ENCODE measurements at places on chromosomes 5 and 9.

- DNase-seq: peak; percentile 35
Measured at GRCh38 chr9:6305954-6306563, 22.1 kb upstream of the TPD52L3 start.

- no peak for DNase-seq
Measured at GRCh38 chr5:178423901-178424809, 166.0 kb downstream of the COL23A1 start.

GRCh38 chr5:151078490-151079262 is 2.2 kb downstream of the TNIP1 start:
- DNase-seq: no peak

DNA sequence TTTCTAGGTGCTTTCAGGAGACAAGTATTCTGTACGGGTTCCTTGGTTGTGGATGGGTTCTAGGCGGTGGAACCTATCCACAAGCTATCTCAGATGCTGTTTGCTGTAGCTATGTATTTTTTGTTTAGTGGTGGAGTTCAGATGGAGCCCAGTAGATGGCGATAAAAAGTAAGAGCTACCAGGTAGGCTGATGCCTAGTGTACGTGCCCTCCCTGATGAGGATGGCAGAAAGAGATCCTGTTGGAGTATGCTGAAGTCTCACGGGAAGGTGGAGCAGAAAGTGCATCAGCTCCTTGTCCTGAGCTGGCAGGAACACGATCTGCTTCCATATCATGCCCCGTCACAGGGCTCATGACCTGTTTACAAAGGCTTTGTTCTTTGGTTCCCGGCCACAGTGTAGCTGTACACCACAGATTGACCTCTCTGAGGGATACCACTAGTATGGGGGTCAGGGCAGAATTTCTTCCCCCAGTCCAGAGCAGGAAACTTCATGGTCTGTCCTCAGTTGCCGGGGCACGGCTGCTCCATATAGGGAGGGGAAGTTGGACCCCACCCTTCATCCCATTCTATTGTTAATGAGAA is 12.6 kb upstream of the UGT3A2 start:
- DNase-seq: peak; percentile 74

GRCh38 chr9:134275375-134275774 is 50.9 kb upstream of the RXRA start:
- DNase-seq: no peak

DNA sequence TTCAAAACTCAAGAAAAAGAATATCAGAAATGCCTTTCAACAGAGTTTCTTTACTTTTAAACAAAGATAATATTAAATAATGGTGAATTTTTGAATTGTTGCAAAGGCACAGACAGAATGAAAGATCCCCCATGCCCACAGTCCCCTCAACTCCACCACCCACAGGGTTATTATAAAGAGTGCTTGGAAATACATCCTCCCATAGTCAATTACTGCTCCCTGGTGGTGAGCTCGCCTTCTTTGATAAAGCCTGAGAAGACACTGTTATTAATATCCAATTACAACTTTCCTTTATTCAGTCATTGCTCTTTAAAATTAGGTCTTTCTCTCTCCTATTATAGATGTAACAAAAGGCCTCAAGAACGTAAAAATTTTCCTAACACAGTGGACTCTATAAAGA is 490.2 kb upstream of the RORB start:
- DNase-seq: no peak

GRCh38 chr9:77731930-77732329 is 83.8 kb upstream of the GNA14 start:
- DNase-seq: no peak

GRCh38 chr5:131224387-131225201 is 39.3 kb upstream of the CDC42SE2 start:
- DNase-seq: no peak

GRCh38 chr5:116486588-116486987 is 88.0 kb downstream of the SEMA6A start:
- no peak for DNase-seq

- no peak for DNase-seq
Measured at GRCh38 chr9:113651896-113652295, 188.4 kb downstream of the RGS3 start.

DNA sequence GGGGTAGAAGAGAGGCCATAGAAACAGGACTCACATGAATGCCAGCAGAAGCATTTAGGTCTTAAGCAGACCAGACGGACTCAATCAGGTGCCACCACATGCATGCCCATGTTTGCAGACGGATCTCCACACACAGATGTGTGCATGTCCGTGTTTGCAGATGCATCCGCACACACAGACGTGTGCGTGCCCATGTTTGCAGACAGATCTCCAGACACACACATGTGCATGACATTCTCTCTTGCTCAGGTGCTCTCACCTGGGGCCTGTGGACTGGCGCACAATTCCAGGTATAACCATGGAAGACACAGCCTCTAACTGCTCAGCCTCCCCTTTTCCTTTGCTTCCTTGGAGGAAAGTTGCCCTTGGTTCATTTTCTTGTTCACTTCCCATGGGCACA is 148.3 kb downstream of the CACNA1B start:
- no peak for DNase-seq
